ENCODE measurements at places on chromosomes 16 and 17. TPM values are rescaled to one million over a fixed set of nuclear protein-coding genes. Genes with fewer than 3 reads are reported as not detected.

CDRT15 gene
- total RNA-seq: not detected

NXPH3 gene
- total RNA-seq: not detected

GRCh38 chr16:84247331-84247730, 7.5 kb upstream of the KCNG4 start:
- DNase-seq: no peak
- H3K27ac ChIP-seq: no peak overlapping the region
- H3K27me3 ChIP-seq: peaks cover 23% of the 10 kb centered on the region
- no peaks in the 10 kb centered on the region for H3K4me1 ChIP-seq
- no peak overlapping the region for H3K4me3 ChIP-seq

GRCh38 chr17:65008882-65009281, 47.7 kb downstream of the GNA13 start:
- H3K27ac ChIP-seq: peak overlapping the region; percentile 3
- peaks cover 81% of the 10 kb centered on the region for H3K4me1 ChIP-seq
- H3K4me3 ChIP-seq: no peak overlapping the region
- DNase-seq: no peak

DNA sequence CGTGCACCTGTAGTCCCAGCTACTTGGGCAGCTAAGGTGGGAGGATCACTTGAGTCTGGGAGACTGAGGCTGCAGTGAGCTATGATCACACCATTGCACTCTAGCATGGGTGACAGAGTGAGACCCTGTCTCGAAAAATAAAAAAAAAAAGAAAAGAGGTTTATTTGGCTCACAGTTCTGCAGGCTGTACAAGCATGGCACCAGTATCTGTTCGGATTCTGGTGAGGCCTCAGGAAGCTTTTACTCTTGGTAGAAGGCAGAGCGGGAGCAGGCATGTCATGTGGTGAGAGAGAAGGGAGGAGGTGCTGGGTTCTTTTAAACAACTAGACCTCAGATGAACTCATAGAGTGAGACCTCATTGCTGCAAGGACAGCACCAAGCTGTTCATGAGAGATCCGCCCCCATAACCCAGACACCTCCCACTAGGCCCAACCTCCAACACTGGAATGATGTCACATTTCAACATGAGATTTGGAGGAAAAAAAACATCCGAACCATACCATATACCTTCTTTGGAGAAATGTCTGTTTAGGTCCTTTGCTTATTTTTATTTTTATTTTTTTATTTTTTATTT, 10.3 kb upstream of the RMI2 start:
- no peak overlapping the region for H3K4me3 ChIP-seq
- H3K36me3 ChIP-seq: no peaks in the 10 kb centered on the region

DNA sequence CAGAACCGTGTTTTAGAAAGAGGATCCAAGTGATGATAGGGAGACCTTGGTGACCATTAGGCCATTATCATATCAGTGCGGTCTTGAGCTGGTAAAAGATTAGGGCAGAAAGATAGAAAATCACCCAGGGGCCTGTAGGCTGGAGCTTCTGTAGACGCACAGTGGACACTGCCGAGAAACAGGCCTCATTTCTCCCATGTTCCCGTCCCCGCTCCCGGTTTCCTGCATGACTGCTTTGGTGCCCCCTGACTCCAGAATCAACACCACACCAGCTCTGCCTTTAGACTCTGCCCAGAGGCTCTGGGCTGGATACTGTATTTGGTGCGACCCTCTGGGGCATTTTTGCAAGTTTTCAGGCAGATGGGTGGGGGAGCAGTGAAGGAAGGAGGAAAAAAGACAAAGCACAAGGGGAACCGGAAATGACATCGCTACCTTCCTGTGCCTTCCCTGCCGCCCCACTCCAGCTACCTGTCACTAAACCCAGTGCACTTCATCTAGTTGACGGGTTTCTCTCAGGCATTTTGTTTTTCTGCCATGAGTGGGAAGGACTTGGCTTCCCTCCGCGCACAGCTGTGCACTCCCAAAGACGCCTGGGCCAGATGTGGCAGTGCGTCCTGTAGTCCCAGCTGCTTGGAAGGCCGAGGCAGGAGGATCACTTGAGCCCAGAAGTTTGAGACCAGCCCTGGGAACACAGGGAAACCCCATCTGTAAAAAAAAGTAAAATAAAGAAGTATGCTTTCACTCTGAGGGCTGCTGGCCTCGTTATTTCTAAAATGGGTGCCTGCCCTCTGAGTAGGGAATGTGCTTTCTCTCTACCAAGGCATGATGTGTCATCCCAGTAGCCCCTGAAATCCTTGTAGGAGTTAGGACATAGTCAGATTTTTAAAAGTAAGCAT, 214.1 kb downstream of the RPTOR start:
- peaks cover 30% of the 10 kb centered on the region for H3K36me3 ChIP-seq
- H3K27ac ChIP-seq: peak overlapping the region; percentile 74
- H3K4me1 ChIP-seq: peaks cover 48% of the 10 kb centered on the region
- H3K27me3 ChIP-seq: no peaks in the 10 kb centered on the region
- no peak for DNase-seq

CNGB1 gene
- total RNA-seq: not detected

DNA sequence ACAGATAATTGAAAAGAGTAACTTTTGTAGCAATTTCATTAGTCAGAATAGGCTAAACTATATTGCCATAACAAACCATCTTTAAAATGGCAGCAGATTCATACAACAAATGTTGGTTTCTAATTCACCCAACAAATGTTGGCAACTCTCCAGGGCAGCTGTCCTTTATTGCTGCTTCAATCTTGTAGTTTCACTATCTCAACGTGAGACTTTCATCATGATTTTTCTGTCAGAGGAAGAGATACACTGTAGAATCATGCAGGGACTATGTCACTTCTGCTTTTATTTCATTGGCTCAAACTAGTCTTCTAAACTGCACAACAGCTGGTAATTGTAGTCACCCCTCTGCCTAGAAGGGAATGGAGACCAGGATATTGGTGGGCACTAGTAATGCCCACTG, 174.2 kb downstream of the TANC2 start:
- H3K4me3 ChIP-seq: no peak overlapping the region
- peaks cover 20% of the 10 kb centered on the region for H3K4me1 ChIP-seq

MYH1 gene
- not detected for total RNA-seq

GRCh38 chr17:68542698-68543463, 30.7 kb downstream of the PRKAR1A start:
- DNase-seq: no peak
- H3K27ac ChIP-seq: no peak overlapping the region
- H3K4me3 ChIP-seq: no peak overlapping the region
- peaks cover 15% of the 10 kb centered on the region for H3K4me1 ChIP-seq

DNA sequence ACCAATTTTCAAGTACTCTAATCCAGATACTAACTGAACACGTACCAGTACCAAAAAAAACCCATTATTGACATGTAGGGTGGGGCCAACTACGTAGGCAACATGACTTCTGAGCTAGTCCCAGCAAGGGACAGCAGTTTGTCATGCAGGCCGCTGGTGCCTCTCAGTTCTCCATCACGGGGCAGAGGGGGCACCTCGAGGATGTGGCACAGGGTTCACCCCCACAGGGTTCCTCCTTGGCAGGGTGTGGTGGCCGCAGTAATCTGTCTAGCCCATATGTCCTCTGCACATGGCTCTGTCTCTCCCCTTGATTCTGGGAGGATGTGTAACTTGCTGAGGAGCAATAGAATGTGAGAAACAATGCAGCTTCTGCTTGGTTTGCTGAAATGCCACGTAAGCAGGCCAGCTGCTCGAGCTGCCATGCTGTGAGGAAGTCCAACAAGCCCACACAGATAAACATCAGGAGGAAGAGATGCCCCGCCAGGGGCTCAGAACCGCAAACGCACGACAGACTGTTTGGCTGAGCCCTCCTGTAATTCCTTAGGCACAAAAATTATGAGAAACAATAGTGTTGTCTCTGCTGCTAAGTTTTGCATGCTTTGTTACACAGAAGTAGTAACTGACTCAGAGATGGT, 62.4 kb downstream of the NT5M start:
- H3K27ac ChIP-seq: no peak overlapping the region
- no peak for DNase-seq
- H3K36me3 ChIP-seq: no peaks in the 10 kb centered on the region
- peaks cover 12% of the 10 kb centered on the region for H3K27me3 ChIP-seq

OSBPL7 gene
- 28.8 TPM for total RNA-seq

CACNG5 gene
- not detected for total RNA-seq

DNA sequence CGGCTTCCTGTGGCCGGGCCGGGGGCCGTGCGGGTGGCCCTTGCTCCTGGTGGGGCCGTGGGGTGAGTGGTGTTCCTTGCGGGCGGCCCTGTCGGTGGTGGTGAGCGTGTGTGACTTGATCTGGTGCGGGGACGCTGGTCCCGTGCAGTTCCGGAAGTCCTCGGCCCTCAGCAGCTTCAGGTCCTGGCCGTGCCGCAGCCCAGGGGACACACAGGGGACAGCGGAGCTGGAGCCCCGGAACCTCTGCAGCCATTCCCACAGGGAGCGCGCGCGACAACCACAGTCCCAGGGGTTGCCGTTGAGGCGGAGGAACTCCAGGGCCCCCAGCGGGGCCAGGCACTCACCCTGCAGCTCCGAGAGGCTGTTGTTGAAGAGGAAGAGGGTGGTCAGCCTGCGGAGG, 88.4 kb downstream of the RTN4RL1 start:
- no peak overlapping the region for H3K4me3 ChIP-seq
- no peak overlapping the region for H3K27ac ChIP-seq
- peaks cover 3% of the 10 kb centered on the region for H3K27me3 ChIP-seq
- no peaks in the 10 kb centered on the region for H3K4me1 ChIP-seq
- DNase-seq: no peak
- no peaks in the 10 kb centered on the region for H3K36me3 ChIP-seq

GRCh38 chr17:80942423-80943345, 49.0 kb upstream of the CHMP6 start:
- no peak for DNase-seq
- no peaks in the 10 kb centered on the region for H3K27me3 ChIP-seq
- H3K4me3 ChIP-seq: no peak overlapping the region

GRCh38 chr16:72410492-72410891, 238.5 kb upstream of the PMFBP1 start:
- H3K4me1 ChIP-seq: peaks cover 5% of the 10 kb centered on the region
- no peaks in the 10 kb centered on the region for H3K27me3 ChIP-seq
- no peak overlapping the region for H3K4me3 ChIP-seq
- H3K36me3 ChIP-seq: peaks cover 3% of the 10 kb centered on the region
- DNase-seq: no peak
- no peak overlapping the region for H3K27ac ChIP-seq

DNA sequence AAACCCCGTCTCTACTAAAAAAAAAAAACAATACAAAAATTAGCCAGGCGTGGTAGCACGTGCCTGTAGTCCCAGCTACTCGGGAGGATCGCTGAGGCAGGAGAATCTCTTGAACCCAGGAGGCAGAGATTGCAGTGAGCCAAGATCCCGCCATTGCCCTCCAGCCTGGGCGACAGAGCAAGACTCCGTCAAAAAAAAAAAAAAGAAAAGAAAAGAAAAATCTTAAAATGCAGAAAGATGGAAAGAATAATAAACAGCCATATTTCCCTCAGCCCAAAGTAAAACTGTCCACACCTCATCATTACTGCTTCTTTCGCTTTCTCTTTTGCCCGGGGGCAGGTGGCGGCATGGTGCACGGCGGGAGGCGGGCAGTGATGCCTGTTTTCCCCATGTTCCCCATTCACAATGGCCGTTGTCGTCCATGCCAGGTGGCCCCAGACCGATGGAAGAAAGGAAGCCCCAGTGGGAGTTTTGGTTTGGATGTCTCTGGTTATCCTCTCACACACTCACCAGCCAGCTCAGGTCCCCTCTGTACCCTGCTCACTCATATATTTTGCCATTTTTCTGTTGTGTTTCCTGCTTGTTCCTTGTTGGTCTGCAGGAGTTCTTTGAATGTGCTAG, 37.0 kb upstream of the PEMT start:
- H3K4me1 ChIP-seq: peaks cover 11% of the 10 kb centered on the region
- H3K27ac ChIP-seq: peak overlapping the region; percentile 90
- no peaks in the 10 kb centered on the region for H3K36me3 ChIP-seq
- peak; percentile 20 for DNase-seq
- peak overlapping the region; percentile 90 for H3K4me3 ChIP-seq

- H3K27me3 ChIP-seq: peaks cover 20% of the 10 kb centered on the region
- H3K36me3 ChIP-seq: no peaks in the 10 kb centered on the region
- H3K4me1 ChIP-seq: peaks cover 19% of the 10 kb centered on the region
- peak; percentile 43 for DNase-seq
- peak overlapping the region; percentile 61 for H3K27ac ChIP-seq
- peak overlapping the region; percentile 83 for H3K4me3 ChIP-seq
Measured at GRCh38 chr17:980406-981291, 1.1 kb upstream of the NXN start.

DNA sequence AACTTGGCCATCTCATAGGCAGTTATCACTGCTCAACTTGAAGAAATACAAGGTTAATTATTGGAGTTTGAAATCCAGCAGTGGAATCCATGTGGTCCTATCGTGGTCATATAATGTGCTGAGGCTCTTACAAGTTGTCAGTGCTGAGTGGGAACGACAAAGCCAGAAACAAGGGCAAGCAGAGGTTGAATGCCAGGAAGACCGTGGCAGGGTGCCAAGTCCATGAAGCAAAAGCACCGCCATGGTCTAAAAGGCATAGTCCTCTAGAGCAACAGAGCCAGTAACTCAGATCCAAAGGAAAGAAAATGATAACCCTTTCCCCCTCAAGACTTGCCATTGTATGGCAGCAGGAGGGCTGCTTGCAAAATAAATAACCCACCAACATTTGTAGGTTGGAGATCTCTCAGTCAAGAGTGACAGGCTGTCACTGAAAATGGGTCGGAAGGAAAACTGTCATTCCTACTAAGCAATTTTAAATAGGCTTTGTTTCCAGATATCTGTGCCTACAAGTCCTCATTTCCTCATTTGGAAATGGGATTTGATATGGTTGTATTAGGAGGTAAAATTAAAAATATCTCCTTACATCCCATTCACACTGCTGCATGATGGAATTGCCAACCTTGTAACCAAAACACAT, 36.4 kb upstream of the HSBP1 start:
- H3K27me3 ChIP-seq: peaks cover 7% of the 10 kb centered on the region
- H3K4me1 ChIP-seq: peaks cover 21% of the 10 kb centered on the region
- no peak for DNase-seq
- H3K27ac ChIP-seq: no peak overlapping the region
- H3K36me3 ChIP-seq: no peaks in the 10 kb centered on the region

DNA sequence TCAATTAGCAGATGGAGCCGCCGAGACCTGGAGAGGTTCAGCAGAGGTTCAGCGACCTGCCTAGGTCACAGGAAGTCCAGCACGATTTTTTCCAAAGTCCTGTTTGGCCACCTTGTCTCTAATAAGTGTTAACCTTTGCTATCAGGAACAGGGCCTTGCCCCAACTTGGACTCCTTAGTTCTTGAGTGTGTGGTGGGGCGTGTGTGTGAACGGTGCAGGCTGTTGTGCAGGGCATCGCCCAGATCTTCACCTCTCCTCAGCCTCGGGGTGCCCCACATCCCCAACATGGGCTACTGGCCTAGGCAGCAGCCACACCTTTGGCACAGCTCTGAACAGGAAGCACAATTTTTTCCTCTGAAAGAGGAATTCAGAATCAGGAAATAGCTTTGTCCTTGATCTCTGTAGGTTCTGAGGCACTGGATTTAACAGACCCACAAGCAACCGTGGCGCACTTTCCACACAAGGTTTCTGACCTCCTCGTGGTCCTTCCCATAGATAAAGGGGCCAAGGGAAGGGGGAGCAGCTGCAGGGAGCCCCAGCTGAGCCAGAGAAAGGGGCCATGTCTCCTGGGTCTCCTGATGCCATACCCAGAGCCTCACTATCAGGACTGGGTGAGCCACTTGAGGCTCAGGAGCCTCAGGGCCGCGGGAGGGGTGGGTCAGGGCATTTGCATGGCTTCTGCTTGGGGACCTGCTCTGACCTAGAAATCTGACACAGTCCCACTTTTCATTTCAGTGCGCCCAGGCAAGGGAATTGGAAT, 10.4 kb downstream of the MPRIP start:
- DNase-seq: peak; percentile 13
- peaks cover 64% of the 10 kb centered on the region for H3K4me1 ChIP-seq
- H3K27me3 ChIP-seq: no peaks in the 10 kb centered on the region

KRT20 gene
- not detected for total RNA-seq

- H3K36me3 ChIP-seq: no peaks in the 10 kb centered on the region
- no peak for DNase-seq
- H3K27ac ChIP-seq: no peak overlapping the region
- no peak overlapping the region for H3K4me3 ChIP-seq
Measured at GRCh38 chr16:5490499-5490898, 392.9 kb upstream of the EEF2KMT start.

Data from activated B cell treated with CpG ODN at 0.5 μM for 24 hours (primary cell).